Fibroblast of gingiva (primary cell): ENCODE measurements at places on chromosomes 6 and 20.

DNA sequence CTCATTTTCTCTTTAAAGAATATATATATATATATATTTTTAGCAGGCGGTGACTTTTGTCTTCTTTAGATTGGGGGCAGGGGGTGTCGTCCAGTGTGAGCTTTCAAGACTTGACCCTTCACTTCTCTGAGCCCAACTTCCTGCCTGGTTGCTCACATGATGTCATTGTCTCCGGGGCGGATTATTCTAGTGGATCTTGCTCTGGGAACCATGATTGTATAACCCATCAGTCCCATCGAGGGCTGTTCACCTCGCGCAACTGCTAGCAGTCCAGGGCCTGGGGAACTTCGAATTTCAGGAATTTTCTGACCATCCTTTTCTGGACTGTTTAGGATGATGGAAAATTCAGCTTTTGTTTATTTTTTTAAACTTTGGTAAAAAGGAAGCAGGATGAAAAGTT is 1.0 kb downstream of the IGF2R start:
- DNase-seq = peak; percentile 74

DNA sequence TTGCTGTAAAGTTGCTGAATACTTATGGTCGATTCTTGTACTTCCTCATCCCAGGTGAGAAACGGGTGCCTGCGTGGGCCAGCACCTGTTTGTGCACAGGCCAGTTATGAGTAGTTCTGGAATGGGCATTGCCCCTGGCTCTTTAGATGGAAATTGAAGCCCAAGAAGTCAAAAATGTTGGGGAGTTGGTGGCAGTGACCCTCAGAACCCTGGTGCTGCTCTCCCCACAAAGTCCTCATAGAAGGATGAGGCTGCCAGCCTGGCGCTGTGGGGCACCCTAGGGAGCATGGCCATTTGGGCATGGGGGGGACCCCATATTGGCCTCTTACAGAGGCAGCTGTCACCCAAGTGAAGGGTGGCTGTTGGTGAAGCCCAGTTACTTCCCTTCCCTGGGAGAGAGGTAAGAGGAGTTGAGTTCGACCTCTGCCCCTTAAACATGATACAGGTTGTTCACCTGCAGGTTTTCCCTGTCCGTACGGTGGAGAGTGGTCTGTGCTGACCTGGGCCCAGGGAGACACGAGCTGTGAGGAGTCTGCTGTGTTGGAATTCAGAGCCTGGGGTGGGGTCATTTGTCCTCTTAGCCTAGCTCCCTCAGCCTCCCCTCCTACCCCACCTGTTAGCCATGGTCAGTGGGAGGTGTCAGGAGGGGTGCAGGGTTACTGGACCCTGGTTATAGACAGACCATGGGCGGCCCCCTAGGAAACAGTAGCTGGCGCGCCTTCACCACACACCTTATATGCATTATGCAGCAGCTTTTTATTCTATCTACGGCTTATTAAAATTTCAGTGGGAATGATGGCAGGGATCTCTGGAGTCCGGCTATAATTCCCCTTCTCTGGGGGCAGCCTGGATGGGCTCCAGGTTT is 4.9 kb downstream of the HMGA1 start:
- DNase-seq = no peak

DNA sequence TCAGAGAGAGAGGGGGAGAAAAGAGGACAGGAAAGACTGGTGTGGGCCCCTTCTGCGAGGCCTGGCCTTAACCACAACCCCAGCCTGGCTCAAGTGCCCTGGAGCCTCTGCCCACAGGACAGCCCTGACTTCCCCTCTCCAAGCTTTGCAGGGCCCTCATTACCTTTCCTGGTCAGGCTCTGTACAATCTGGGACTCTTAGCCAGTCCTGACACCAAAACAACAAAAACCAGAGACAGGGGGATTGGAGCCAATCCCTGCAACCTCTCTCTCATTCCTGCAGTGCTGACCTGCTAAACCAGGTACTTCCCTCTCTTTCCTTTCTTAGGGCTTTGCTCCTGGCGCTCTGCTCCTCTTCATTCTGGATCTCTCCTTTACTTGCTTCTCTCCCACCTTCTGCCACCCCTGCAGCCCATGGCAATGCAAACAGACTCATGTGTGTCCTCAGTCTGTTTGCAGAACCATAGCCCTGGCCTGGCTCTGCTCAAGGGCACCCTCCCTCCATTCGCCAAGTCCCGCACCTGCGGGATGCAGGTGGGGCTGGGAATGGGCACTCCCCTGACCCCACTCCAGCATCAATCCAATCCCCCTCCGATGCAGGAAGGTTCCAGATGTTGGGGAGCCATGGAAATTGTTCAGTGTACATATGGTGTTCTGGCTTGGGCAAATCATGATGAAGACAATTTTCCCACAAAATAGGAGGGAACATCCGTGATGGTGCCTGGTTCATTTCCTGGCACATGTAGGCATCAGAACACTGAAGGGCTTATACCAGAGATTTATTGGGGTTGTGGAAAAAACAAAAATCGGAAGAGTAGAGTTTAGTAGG is 38.1 kb downstream of the RPP40 start:
- no peak for DNase-seq

GRCh38 chr6:168118935-168119334 is 39.9 kb upstream of the FRMD1 start:
- DNase-seq = no peak

- DNase-seq = peak; percentile 89
Observed at GRCh38 chr6:127192911-127193541, 73.6 kb upstream of the RNF146 start.

GRCh38 chr20:46087161-46087560 is 2.6 kb downstream of the NCOA5 start:
- peak; percentile 14 for DNase-seq

- DNase-seq = no peak
Observed at GRCh38 chr6:90045535-90045934, 151.3 kb downstream of the GJA10 start.

DNA sequence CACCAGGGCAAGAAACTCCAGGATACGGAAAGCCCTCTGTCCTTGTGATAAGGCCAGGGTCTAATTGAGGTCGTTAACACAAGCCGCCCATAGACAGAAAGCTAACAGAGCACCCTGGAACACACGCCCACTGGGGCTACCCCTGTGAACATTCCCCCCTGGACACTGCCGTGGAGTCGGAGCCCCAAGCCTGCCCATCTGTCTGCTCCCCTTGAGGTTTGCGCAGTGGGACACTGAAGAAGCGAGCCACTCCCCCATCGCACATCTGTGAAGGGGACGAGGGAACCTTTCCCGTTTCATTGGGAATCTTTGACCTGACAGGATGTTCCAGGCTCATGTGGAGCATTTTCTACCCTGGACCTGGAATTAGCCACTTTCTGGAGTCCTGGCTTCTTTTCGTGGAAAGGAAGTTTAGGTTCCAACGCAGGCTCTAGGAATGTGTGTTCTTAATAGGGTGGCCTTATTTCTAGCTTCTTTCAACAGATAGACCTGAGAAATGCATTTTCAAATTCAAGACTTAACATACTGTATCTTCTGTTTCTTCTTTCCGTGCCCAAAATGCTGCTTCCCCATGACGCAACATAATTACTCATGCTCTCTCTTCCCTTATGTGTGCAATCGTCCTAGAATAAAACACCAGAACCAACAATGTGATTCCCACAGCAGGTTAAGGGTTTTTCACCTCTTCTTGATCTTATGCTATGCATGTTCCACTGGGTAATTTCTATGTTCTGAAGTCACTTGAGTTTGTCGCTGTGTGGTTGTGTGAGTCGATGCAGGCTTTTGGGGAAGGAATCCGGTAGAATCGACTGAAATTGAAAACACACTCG is 161.1 kb downstream of the ERMARD start:
- DNase-seq = no peak

DNA sequence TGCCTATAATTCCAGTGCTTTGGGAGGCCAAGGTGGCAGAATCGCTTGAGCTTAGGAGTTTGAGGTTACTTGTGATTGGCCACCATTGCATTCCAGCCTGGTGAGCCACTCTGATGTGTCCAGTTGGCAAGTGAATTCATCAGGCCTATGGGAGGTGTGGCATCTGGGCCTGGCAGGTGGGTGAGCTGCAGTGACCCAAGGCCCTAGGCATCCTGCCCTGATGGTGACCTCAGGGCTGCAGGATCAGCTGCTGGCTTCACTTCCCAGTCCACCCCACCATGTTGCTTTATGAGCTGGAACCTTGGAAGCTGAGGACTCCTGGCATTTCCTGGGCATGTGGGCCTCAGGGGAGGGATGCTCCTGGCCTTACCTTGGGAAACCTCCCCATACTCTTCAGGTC is 20.5 kb downstream of the RSPH9 start:
- no peak for DNase-seq

DNA sequence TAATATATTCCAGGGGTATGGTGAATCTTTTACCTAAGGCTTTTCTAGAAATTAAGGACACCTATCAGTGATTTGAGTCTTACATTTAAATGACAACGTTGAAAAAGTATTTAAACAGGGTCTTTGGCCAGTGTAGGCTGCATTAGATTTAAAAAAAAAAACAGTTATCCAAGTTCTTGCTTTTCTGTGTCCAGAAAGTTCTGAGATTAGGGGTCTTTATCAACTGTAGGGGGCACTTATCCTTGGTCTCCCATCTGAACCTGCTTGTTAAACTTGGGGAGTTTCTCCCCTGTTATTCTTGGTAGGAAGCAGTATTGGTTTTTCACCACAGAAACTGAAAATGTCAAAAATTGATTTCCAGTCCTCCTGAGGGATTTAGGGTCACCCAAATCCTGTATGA is 155.9 kb upstream of the ZNF217 start:
- no peak for DNase-seq

GRCh38 chr6:29816030-29816429 is 11.6 kb upstream of the HLA-G start:
- DNase-seq = no peak

DNA sequence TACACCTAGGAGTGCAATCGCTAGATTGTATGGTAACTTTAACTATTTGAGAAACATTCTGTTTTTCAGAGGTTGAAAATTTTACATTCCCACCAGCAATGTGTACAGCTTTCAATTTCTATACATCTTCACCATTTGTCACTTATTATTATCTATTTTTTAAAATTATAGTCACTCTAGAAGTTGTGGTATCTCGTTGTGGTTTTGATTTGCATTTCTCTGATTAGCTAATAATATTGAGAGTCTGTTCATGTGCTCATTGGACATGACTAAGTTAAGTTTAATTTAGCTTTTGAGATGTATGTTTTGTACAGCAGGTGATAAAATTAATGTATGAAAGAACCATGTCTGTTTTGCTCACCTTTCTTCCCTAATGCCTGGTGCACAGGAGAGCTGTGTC is 34.8 kb upstream of the PLCB1 start:
- no peak for DNase-seq

DNA sequence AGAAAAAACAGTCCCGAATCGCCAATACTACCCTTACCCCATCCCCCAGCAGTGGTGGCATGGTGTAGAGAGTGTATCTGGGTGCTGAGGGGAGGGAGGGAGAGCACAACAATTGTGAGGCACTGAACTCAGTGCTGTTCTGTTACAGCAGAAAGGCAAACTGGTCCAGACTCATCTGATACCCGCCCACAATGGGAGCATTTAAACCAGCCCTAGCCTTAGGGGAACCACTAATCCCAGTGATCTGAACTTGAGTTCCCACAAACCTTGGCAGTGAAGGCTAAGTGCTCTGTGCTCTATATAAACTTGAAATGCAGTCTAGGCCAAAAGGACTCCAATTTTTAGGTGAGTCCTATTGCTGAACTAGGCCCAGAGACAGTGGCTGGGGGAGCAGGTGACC is 666.4 kb upstream of the PTCHD4 start:
- DNase-seq = no peak
